ENCODE measurements at places on chromosomes 2 and 18.

GRCh38 chr2:240170883-240171282 is 30.4 kb upstream of the OTOS start:
- DNase-seq = no peak

DNA sequence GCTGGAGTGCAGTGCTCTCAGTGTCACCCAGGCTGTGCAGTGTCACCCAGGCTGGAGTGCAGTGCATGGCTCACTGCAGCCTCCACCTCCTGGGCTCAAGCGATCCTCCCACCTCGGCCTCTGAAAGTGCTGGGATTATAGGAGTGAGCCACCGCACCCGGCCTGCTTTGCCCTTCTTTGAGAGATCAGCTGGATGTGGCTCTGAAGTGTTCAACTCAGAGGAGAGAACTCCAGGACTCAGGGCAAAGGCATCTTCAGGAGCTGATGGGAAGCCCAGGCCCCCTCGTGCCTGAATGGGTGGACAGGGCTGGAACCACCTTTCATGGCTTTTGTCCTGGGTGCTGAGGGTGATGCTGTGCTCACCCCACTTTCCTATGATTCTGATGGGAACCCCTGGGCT is 52.0 kb upstream of the HAAO start:
- no peak for DNase-seq

- no peak for DNase-seq
These were observed 154.1 kb upstream of the BOD1L2 start for GRCh38 chr18:56992777-56993176.

DNA sequence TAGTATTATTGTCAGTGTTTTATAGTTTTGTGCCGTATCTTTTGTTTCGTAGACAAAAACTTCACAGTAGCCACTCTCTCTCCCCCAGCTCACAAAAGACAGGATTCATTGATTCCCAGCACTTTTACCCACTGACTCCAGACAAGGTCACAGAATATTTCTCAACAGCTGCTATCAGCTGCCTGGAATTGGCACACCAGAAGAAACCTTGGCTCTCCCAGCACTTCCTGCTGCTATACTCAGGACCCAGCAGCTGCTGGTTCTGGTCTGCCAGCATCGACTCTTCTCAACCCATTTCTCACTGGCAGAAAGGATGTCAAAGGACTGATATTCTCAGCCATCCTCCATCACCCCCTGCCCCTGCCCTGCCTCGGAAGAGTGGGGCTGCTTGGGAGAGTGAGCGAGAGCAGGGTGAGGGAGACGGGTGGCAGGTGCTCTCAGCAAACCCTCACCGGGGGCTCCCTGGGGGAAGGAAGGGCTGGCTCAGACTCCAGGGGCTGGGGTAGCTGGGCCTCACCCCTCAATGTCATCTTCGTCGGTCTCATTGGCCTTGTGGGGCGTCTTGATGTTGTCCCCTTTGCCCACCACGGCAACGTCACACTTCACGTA is 6.1 kb upstream of the OTOF start:
- peak; percentile 86 for DNase-seq

GRCh38 chr2:216416571-216417307 is 4.5 kb downstream of the SMARCAL1 start:
- no peak for DNase-seq

- no peak for DNase-seq
These were observed 96.3 kb downstream of the SH3RF3 start for GRCh38 chr2:109225170-109225782.

DNA sequence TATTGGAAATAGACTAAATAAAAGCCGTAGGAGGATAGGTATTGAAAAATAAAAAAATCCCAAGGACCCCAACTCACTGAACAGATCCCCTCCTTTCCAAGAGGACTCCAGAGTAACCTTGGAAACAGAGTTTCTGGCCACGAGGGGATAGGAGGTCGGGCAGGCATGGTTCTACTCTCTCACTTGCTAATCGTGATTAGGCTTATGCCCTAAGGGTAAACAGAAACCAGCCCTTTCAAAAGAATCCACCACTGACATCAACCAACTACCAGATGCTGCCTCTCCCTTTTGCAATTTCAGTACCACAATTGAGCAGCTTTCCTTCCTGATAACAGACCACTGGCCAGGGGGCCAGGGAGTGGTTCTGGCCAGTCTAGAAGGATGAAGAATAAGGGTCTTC is 477.8 kb downstream of the EIPR1 start:
- DNase-seq = no peak

- DNase-seq = no peak
These were observed 26.0 kb upstream of the FOSL2 start for GRCh38 chr2:28366496-28367282.

GRCh38 chr2:120960770-120961366 is 225.2 kb downstream of the GLI2 start:
- DNase-seq = no peak

DNA sequence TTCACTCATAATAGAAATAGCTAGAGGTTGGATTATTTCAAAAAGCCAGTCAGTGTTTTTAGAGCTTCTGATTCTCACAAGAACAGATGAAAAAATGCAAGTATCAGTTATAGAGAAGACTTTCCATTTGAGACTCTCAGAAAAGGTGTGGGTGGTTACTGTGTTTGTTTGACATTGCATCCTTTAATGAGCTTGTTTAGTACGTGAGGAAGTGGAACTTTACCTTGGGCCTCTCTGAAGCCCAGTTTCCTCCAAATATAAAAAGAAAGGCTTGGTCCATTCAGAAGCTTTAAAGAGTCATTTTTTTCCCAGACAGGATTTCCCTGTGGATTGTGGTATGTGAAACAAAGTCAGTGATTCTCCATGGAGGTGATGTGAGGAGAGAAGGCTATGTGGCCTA is 89.9 kb upstream of the RANBP2 start:
- no peak for DNase-seq

GRCh38 chr2:235171550-235172031 is 219.8 kb downstream of the SH3BP4 start:
- peak; percentile 64 for DNase-seq

DNA sequence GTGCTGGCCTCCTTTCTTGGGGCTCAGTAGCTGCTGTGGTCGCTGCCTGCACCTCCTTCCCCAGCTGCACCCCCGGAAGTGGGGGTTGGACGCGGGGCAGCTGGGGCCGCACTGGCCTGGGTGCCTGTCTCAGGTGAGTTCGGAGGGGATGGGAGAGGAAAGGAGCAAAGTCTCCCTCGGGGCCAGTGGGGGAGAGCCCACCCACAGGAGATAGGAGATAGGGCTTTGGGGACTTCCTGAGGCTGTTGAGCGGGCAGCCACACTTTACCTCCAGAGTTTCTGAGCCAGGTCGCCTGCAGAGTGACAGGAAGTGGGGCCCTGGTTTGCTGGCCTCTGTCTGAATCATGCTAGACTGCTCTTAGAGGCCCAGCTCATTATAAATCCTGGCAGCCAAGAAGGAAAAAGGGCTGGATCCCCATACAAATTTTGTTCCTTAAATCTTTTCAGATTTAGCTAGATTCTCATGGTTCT is 8.1 kb downstream of the MBP start:
- no peak for DNase-seq

DNA sequence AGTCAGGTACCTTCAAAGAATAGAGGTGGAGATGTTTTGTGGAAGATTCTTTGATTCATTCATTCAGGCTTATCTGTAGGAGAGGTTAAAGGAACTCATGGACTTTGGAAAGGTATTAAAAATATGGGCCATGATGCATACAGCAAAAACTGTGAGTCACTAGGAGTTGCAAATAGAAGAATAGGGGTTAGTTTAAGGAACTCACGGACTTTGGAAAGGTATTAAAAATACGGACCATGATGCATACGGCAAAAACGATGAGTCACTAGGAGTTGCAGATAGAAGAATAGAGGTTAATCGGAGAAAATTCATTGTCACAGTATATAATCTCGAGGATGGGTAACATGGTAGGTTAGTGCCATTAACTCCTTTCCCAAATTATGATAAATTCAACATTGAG is 41.2 kb downstream of the SLC9A2 start:
- no peak for DNase-seq

- DNase-seq = no peak
These were observed 191.2 kb downstream of the BCL2 start for GRCh38 chr18:63128237-63128974.

DNA sequence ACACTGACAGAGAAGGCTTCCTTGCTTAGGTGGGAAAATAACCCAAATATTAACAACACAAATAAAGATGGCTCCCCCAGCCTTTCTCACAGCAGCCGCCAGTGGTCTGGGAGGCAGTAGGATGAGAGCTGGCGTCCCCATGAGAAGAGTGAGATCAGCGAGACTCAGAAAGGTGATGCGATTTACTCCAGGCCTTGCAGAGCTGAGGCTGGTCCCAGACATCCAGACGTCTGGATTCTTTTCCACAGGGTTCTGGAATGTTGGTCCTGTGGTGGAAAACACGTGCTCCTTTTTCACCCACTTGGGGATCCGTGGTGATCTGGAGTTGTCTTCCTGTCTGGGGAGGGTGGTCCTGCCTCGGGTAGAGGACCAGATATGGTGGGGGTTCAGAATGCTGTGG is 190.6 kb downstream of the CTIF start:
- no peak for DNase-seq

DNA sequence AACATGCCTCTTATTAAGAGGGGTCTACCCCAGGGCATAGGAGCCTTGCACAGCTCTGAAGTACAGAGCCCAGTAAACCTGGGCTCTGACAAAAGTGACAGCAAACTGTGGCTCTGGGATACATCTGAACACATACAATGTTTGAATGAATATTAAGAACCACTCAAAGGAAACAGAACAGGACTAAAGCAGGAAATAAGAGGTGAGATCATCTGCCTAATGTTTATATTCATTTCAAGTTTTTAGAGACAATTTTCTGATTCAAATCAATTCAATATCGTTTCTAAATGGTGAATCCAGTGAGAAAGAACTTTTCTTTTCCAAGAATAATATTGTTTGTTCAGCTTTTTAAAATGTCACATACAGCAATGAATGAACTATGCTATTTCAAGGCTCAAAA is 136.7 kb upstream of the CAVIN2 start:
- no peak for DNase-seq

- peak; percentile 40 for DNase-seq
These were observed 31.7 kb downstream of the LPIN2 start for GRCh38 chr18:2981212-2981728.

DNA sequence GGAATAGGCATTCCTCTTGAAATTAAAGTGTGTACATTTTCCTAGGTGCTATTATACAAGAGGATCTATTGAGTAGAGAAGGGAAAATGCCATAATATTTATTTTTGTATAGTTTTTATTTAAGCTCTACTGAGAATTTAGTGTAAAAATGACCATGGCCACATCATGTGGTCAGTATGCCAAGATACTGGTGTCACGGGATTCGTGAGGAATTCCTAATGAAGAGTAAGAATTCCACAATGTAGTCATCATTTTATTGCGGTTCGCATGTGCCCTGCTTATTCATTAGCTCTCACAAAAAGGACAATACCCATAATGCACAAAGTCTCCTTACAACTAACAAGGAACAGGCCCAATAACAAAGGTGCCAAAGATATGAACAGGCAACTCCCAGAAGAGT is 39.3 kb upstream of the PARD3B start:
- peak; percentile 74 for DNase-seq

GRCh38 chr2:44663471-44664073 is 277.9 kb upstream of the SIX3 start:
- DNase-seq = no peak

DNA sequence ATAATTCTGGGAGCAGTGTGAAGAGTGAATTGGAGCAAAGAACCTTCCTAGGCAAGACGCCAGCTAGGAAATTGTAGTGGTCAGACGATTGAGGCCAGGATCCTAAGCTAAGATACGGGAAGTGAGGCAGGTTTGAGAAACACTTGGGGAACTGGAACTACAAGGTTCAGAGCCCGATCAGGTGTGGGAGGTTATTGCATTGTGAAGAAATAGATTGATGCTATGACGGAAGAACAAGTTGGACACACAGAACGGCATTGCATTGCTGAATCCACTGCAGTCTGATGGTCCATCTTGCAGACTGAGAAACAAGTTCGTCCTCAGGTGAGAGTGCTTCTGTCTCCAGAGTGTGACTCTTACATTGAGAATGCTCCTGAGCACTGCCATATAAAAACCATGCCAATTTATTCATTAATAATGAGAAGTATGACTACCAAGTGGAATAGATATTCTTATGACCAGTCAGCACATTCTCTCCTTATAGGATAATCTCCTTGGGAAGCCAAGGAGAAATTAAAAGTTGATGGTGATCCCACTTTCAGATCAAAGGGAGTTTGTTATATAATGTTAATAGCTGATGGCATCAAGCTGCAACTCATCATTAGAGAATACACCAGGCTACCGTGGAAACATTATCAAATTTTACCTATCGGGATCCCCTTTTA is 30.9 kb downstream of the ANTXR1 start:
- no peak for DNase-seq

GRCh38 chr2:210553373-210553772 is 3.0 kb upstream of the CPS1 start:
- peak; percentile 33 for DNase-seq

GRCh38 chr2:106960683-106961161 is 74.8 kb upstream of the ST6GAL2 start:
- no peak for DNase-seq

DNA sequence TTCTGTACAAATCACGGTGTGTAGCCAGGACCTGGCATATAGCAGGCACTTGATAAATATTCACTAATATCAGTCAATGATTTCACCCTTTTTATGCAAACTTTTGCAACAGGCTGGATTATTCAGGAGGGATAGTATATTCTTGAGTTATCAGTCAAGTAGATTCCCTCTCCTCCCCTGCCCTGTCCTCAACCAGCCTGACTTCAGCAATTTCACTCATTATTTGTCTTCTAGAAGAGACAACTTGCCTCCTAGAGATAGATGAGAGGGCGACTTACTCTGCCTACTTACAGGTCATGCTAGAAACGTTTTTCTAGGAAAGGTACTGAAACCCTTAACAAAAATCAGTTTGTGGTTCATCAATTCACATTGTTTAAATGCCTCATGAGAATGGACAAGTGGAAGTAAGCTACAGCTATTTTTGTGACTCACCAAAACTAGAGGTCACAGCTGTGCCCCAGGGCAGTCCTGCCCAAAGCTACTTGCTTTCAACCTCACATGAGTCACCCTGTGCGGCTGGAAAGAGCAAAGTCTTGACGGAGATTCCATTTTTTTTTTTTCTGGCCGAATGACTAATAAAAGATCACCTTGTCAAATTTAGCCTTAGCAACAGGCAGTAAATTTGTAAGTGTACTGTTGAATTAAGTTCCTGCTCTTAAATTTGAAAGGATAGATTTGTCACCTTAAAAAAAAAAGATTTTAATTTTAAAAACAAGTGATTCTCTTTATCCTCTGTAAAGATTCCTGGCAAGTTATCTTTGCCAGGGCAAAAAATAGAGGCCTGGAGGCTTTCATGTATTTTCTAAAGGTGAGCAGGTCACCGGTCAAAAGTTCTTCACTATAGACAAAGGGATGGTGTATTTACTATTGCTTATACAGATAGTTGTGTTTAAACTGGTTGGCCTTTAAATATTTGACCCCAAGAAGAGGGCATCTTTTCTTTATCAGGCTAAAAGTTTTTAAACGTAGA is 109.0 kb upstream of the SLC35G4 start:
- peak; percentile 97 for DNase-seq

DNA sequence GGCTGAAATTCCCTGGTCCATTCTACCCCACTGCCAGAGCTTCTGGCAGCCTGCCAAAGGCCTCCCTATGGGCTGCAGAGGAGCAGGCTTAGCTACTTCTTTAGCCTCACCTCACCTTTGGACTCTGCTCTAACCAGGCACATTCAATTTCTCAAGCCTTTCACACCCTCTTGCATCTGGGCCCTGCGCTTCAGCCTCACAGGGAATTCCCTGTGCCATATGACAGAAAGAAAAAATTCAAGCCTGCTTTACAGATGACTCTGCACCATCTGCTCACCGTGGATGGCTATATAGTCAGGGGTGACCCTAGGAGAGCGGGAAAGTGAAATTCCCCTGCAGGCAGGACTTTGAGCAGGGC is 62.5 kb downstream of the REEP1 start:
- DNase-seq = peak; percentile 91
